ENCODE measurements at places on chromosomes 3 and 15.
A peak's percentile ranks its signal among the peaks of the same experiment; 100 is the strongest.

- no peak for DNase-seq
These were observed 40.2 kb downstream of the SUMF1 start for GRCh38 chr3:4426782-4427344.

DNA sequence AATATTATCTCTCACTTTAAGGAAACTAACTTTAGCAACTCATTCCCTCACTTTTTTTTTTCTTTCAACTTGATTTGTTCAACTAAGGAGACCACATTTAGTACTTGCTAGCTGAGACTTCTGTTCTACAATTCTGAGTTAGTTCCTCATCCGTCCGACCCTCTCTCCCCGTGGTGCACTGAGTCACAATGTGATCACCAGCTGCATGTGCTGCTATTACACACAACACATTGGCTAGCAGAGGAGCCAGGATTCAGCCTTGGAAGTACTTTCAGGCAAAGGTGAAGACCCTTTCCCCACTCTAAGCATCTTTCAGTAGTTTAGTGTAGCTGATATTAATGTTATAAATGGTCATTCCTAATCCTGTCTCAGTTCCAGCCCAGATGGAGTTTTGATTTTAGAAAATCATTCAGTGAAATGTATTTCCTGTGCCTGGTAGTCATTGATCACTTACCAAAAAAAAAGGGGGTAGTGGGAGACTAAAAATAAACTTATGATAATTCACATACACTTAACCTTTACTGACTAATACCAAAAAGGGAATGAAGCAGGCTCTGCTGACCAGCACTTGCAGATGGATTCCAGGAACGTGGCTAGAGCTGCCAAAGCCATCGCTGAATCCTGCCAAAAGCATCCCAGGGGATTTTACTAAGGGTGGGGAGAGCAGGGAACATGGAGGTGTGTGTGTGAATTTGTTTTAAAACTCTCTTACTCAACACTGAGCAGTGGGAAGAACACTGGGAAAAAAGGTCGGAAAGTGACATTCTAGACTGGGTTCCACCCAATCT is 424.8 kb downstream of the LPP start:
- DNase-seq: no peak

- DNase-seq: peak; percentile 54
These were observed 26.3 kb upstream of the MTHFS start for GRCh38 chr15:79923079-79923514.

GRCh38 chr3:27171113-27171512 is 198.1 kb downstream of the NEK10 start:
- DNase-seq: no peak

DNA sequence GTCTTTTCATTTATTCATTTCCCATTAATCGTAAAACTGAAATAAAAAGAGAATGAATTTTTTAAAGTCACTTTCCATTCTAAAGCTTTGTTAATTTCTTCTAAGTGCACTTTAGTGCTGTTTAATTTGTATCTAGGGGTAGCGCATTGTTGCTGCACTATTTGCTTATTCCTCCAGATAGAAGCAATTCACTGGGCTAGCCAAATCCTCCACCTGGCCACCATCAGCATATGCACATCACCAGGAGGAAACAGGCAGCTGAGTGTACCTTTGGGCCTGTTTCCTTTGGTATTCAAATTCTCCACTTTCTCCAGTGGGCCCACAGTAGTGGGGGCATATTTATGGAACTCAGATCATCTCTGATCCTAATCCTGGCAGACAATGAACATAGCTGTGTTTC is 29.8 kb upstream of the CPB1 start:
- no peak for DNase-seq

DNA sequence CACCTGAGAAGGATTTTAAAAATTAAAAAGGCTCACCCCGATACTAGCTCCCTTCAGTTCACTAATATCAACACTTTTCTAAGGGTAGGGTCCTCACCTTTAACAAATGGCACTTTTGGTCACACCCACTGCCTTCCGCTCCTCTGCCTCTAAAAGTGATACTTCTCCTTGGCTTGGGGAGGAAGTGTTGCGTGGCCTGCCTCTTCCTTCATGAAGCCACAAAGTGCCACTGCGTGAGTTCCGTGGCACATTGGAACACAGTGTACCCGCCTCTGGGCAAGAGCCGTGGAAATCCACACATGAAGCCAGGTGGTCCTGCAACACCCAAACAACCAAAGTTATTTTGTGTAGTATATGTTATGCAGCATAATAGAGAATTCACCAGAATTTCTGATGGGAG is 3.9 kb downstream of the B4GALT4 start:
- no peak for DNase-seq

GRCh38 chr3:30007668-30008067 is 598.7 kb upstream of the TGFBR2 start:
- DNase-seq: no peak

GRCh38 chr3:16364323-16364722 is 99.3 kb downstream of the OXNAD1 start:
- DNase-seq: no peak

GRCh38 chr3:142724682-142725356 is 985 bp downstream of the TRPC1 start:
- peak; percentile 9 for DNase-seq

- DNase-seq: no peak
These were observed 86.0 kb downstream of the LRRK1 start for GRCh38 chr15:101004986-101005747.

GRCh38 chr3:45612918-45613602 is 18.5 kb downstream of the LIMD1 start:
- DNase-seq: no peak

GRCh38 chr3:94647131-94647530 is 584.3 kb downstream of the NSUN3 start:
- no peak for DNase-seq

DNA sequence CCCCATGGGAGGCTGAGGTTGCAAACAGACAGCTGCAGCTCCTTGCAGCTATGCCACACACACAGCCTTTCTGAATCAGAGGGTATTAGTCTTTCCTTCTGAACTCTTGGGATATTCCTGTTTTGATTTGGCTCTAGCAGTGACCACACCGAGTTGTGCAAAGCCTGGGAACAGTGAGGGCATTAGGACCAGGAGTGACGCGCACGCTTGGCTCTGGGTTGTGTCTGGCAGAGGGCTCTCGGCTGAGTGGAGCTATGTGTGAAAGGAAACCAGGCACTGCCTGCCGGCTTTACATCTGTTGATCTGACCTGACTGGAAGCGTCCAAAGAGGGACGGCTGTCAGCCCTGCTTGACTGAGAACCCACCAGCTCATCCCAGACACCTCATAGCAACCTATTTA is at the start of gene GALNT15:
GALNT15 (plus strand) TSS at position 292 of the 400 bp plus-strand sequence. CDS start 472 bp downstream, outside the sequence.
- no peak for DNase-seq

- no peak for DNase-seq
These were observed 29.3 kb upstream of the SLC28A1 start for GRCh38 chr15:84855136-84855535.

DNA sequence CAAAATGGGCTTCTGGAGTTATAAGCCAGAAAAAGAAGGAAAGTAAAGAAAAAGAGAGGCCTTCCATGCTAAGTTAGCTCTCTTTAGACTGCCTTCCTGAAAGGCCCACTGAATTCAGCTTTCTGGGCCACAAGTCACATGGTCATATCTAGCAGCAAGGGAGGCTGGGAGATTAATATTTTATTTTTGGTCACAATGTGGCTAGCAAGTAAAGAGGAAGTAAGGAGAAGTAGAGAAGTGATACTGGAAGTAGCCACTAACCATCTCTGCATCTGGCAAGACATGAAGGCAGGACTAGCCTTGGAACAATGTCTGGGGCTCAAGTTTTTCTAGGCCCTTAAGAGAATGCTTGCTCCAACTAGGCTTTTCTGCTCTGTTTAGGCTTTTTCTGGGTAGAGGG is 81.8 kb upstream of the UBE2E1 start:
- DNase-seq: no peak

GRCh38 chr3:179072100-179072438 is 460 bp upstream of the ZMAT3 start:
- peak; percentile 29 for DNase-seq

- DNase-seq: no peak
These were observed 46.8 kb upstream of the RORA start for GRCh38 chr15:61275901-61276300.

- DNase-seq: no peak
These were observed 48.9 kb downstream of the CYP11A1 start for GRCh38 chr15:74318376-74319137.

Measured in activated CD4-positive, alpha-beta T cell treated with anti-CD3 and anti-CD28 coated beads for 1 hour (primary cell).